ENCODE measurements at places on chromosomes 4 and X.

DNA sequence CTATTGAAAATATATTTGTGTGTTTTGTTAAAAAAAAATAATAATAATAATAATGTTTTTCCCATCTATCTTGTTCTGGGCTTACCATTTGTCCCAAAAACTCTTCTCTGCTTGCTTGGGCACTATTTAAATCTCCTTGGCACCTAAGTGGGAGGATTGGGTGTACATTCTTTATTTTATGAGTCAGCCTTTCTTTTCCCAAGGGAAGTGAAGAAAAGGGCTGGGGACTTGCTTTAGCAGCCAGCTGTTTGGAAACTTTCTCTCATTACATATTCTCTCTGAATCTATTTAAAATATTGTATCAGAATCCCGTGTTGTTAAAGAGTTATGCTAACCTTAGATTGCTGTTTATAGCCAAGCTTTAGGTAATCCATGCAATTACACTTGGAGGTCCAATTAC is 2332.4 kb downstream of the ARAP2 start:
- no peak for DNase-seq

- DNase-seq: no peak
Observed at GRCh38 chr4:145760961-145761929, 81.3 kb downstream of the C4orf51 start.

- DNase-seq: no peak
Observed at GRCh38 chr4:82994834-82995233, 15.8 kb downstream of the LIN54 start.

DNA sequence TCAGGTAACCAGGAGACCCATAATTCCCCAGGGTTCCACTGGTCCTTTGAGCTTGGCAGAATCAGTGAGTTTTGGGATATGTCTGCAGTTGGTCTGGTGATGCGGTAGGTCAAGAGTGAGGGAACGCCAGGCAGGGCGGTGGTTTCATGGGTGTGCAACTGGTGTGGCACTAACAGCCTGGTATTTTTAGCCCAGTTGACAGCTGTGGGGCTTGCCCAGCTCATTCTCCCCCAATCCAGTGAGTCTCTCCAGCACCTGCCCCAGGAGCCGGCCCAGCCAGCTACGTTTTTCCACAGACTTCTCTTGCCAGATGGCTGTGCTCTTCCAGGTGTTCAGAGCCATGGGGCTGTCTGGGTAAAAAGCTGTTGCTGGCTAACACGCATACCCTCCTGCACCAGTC is 1019.9 kb downstream of the CCSER1 start:
- no peak for DNase-seq

DNA sequence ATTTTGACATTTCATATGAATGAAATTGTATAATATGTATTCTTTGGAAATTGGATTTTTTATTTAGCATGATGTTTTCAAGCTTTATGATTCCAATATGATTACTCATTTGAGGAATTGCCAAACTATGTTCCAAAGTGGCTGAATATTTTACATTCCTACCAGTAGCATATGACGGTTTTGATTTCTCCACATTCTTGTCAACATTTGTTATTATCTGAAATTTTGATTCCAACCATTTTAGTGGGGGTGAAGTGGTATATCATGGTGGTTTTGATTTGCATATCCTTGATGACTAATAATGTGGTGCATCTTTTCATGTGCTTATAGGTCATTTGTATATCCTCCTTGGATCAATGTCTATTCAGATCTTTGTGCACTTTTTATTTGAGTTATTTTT is 2.6 kb upstream of the BEX1 start:
- no peak for DNase-seq

- DNase-seq: no peak
Observed at GRCh38 chrX:275967-276580, 5.1 kb upstream of the PLCXD1 start.

- no peak for DNase-seq
Observed at GRCh38 chr4:90209922-90210321, 82.7 kb downstream of the CCSER1 start.

GRCh38 chr4:20773144-20773997 is 73.1 kb downstream of the PACRGL start:
- no peak for DNase-seq

DNA sequence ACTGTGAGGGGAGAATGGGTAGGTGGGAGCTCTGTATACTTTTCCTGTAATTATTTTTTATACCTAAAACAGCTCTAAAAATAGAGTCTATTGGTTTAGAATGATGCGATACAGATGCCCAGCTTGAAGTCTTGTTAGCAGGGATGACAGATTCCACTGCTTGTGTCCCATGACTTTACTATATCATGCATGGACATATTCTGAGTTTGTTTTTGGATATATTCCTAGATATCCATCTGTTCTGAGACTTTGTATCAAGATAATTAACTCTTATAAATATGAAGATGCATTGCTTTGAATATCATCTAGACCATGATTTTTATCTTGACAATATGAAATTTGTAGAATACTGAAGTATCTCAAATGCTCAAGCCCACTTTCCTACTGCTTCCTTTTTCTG is 1058.1 kb downstream of the RAPGEF2 start:
- DNase-seq: no peak

DNA sequence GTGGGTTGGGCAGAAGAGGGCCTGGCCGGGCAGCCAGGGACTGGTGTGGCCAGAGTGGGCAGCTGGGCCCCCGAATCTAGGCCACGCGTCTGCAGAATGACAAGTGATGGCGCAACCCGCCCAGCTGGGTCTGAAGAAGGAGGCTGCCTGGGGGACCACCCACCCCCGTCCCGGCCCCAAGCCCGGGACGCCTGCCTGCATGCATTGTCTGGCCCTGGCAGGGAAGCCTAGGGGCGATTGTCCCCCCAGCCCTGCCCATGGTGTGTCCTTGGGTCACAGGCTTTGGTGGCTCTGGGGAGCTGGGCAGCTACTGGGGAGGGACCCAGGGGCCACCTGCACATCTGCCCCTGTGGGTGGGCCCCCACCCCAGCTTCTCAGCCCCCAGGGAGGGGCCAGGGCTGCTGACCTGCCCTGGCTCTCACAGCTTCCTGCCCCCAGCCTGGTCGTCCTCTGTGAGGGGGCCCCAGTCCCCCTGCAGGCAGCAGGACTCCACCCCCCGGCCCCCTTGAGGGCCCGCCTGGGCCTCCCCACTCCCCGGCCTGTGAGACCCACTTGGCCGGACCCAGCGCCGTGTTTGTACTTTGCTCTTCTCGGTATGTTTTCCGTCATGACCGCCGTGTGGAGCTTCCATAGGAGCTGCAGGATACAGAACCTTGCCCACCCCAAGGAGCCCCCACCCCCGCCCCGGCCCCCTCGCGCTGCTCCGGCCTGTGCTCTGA is 4.9 kb downstream of the FGFR3 start:
- DNase-seq: no peak

GRCh38 chrX:72714478-72714916 is 391 bp upstream of the PHKA1 start:
- peak; percentile 54 for DNase-seq

- no peak for DNase-seq
Observed at GRCh38 chr4:159358226-159358625, 255.3 kb downstream of the RAPGEF2 start.

- DNase-seq: no peak
Observed at GRCh38 chr4:143858456-143858855, 46.9 kb downstream of the GYPE start.

GRCh38 chr4:74028504-74028903 is 10.0 kb downstream of the CXCL3 start:
- DNase-seq: no peak
